ENCODE measurements at places on chromosomes 2 and 18.

- no peak for DNase-seq
These were observed 126.3 kb upstream of the OSR1 start for GRCh38 chr2:19484736-19485135.

DNA sequence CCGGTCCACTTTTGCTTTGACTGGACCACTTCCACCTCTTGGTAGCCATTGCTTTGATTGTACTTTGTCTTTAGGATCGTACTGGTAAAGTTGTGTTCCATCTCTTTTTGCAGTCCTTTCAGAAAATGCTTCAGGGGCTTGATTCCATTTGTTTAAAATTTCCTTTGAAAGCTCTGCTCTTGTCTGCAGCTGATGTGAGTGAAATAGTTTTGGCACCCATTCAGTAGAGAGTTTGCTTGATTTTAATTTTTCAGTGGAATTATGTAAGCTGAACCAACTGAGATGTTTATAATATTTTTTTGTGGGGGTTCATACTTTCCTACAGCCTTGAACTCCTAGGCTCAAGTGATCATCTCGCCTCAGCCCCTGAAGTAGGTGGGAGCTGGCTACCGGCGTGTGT is 7.6 kb upstream of the MIB1 start:
- DNase-seq = no peak

DNA sequence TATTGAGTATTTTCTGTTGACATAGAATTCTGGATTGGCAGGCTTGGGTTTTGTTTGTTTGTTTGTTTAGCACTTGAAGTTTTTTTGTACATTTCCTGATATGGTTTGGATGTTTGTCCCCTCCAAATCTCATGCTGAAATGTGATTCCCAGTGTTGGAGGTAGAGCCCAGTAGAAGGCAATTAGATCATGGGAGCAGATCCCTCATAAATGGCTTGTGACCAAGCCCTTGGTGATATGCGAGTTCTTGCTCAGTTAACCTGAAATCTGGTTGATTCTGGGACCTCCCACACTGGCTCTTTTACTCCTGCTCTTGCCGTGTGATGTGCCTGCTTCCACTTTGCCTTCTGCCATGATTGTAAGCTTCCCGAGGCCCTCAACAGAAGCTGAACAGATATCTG is 98.0 kb downstream of the PTPN4 start:
- DNase-seq = no peak

- no peak for DNase-seq
These were observed 352.0 kb downstream of the IRS1 start for GRCh38 chr2:226447338-226448300.

GRCh38 chr18:31591628-31592027 is at the start of gene TTR:
Gene TTR, plus strand, starts transcription at chr18:31591877. Its CDS starts 26 bp downstream, at chr18:31591903.
- DNase-seq = no peak

- no peak for DNase-seq
These were observed 37.6 kb upstream of the PAX3 start for GRCh38 chr2:222336442-222336841.

DNA sequence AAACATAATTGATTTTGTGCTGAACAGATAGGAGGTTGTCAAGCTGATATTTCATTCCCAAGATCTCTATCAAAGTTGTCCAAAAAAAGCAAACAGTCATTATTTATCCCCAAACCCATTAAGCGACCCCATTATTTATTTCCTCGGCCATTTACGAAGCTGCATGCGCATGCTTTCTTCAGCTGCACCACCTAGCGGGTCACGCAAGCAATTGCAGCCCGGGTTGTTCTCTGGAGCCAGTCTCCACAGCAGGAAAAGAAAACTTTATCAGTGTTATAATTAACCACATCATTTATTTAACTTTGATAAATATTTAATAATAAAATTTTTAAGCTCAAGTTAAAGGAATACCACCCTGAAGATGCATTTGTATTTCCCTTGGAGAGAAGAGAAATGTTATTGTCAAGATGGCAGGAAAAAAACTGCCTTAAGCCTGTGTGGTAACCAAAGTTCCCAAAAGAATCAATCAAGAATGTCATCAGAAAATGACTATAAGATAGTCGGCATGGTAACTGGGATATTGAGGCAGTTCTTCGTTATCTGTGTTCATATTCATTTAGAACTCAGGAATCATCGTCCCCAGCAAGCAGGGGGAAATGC is 304.7 kb downstream of the FBXO15 start:
- DNase-seq = peak; percentile 16

GRCh38 chr2:206472094-206472493 is 28.8 kb downstream of the ADAM23 start:
- no peak for DNase-seq

- no peak for DNase-seq
These were observed 352.1 kb upstream of the ZNF521 start for GRCh38 chr18:25704071-25704470.

GRCh38 chr2:113979191-113980128 is 89.6 kb downstream of the ACTR3 start:
- DNase-seq = no peak

- DNase-seq = peak; percentile 29
These were observed 143.9 kb downstream of the NCK2 start for GRCh38 chr2:105888625-105889024.

DNA sequence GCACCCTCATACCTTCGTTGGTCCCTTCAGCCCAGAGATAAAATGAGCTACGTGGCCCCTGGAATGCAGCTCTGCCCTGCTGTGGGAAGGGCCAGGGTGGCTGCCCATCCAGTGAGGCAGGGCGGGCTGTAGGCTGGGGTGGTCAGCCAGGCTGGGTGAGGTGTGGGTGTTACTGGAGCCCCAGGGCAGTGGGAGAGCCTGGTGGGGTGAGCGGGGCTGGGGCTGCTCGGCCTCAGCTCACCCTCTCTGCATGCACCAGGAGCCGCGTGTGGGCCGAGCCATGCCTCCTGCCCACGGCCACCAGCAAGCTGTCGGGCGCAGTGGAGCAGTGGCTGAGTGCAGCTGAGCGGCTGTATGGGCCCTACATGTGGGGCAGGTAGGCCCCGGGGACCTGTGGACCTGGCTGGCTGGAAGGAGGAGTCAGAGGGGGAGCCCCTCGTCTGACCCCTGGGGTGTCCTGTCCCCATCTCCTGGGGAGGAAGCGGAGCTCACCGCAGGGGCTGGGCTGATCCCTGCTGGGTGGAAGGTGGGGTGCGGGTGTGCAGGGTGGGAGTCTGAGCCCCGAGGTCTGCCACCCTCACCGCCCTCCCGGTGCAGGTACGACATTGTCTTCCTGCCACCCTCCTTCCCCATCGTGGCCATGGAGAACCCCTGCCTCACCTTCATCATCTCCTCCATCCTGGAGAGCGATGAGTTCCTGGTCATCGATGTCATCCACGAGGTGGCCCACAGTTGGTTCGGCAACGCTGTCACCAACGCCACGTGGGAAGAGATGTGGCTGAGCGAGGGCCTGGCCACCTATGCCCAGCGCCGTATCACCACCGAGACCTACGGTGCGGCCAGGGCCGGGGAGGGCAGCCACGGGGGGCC is 5.5 kb downstream of the RNPEPL1 start:
- DNase-seq = no peak

DNA sequence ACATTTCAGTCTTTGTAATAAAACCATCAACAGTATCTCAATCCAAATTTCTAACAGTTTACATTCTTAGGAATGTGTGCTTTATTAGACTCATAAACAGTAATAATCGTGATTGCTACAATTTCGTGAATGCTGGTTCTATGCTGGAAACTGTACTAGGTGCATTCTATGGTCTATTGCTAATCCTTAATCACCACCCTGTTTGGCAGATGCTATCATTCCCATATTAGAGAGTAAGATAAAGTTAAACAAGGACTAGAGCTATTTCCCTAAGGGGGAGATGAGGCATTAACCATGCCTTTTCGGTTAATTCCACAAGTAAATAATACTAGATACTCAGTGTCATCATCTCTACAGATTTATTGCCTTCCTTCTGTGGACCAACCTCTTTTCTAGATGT is 244.0 kb downstream of the PAX3 start:
- DNase-seq = no peak

GRCh38 chr2:215612786-215613185 is 176.9 kb upstream of the FN1 start:
- no peak for DNase-seq

DNA sequence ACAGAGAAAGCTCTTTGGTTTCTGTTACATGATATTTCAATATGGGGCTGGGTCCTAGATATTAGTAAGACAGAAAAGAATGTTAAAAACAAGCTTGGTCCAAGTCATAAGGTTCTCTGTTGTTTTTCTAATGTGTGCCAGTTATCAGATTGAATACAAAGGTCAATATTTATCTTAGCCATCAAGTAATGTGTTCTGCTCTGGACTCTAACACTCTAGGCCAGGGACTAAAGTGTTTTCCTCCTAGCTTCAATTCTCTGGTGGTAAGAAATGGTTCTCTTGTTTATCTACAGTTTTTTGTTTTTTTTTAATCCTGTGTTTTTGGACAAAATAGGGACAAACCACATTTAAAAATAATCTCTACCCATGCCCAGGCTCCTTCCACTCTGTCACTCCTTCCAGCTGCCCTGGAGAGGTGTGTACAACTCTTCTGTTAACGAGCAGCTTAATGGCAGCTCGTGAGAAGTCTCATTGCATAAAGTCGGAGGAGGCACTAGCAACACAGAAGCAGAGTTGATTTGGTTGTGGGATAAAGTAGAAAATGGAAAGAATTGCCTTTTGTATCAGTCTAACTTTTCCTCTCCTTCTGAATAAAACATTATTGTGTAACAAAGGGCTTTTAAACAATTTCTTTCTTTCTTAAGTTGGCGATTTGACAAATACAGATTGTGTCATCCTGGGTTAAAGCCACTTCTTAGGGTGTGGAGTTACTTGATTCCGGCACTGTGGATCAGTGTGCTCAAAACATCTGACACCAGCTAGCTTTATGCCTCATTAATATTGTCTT is 8.0 kb upstream of the SESTD1 start:
- DNase-seq = no peak

DNA sequence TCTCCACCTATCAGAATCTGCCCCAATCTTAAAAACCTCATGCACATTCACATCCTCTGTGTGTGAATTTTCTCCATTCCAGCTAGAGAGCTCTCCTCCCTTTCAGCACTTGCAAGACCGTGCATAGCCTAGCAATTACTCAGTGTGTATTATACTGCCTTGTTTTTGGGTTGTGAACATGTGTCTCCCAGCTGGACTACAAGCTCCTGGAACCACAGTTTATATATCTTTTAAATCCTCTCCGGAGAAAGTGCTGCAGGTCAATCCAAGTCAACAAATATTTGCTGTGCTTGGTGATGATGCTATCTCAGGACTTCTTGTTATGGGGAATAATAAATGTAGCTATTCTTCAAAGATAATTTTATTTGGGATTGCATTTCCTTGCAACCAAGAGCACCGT is 58.2 kb upstream of the MEX3C start:
- DNase-seq = no peak

DNA sequence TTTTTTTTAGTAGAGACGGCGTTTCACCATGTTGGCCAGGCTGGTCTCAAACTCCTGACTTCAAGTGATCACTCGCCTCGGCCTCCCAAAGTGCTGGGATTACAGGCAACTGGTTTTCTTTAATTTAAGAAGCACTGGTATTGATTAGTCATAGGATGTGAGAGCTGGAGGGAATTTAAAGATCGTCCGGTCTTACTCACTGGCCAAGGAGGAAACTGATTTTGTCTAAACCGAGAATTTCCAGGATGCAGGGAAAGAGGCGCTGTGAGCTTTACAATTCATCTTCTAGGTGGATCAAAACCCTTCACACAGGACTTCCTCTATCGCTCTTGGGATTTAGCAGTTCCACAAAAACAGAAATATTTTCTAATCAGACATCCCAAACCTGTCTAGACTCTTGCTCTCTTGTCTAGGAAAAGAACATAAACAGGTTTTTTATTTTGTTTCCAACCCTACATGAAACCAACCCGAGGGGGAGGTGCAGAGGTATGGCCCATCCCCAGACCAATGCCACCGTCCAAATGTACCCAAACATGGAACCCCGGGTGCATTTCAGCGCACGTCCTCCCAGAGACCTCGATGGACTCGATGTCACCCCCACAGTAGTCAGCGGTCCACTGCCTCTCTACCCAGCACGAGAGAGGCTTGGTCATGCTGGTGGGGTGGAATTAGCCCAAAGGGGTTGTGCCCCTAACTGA is 12.5 kb upstream of the TUBB6 start:
- no peak for DNase-seq

DNA sequence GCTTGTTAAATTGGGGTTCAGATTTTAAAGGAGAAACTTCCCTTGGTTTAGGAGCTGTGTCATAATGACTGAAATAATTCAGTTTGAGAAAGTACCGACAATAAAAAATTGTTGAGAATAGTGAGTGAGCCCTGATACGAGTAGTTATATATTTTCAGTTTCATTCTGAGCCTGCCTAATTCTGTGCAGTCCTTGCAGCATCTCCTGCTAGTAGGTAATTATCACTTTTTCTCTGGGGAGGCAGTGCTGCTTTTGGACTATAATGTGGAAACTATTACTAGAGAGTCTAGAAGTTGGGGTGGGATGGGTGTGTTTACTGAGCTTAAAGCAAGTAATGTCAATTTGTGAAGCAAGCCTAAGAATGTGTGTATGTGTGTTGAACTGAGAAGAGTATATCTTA is 21.7 kb downstream of the ZNF638 start:
- DNase-seq = no peak

DNA sequence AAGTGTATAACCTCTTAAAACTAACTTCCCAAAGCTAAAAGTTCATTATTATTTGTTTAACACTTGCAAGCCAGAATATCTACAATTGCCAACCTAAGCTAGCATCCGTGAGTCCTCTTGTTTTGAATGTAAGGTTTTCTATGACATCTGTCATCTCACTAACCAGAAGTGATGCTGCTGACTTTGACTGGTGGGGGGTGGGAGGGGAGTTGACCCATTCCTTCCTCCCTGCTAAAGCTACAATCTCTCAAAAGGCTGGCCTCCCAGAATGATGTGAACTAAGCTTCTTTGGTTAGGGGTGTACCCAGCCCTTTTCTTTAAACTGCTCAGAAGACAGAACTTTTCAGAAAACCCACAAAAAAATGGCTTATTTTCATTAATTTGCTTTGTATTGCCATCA is 280.6 kb downstream of the ZEB2 start:
- DNase-seq = no peak

GRCh38 chr2:132760971-132761370 is 91.0 kb upstream of the LYPD1 start:
- DNase-seq = no peak

DNA sequence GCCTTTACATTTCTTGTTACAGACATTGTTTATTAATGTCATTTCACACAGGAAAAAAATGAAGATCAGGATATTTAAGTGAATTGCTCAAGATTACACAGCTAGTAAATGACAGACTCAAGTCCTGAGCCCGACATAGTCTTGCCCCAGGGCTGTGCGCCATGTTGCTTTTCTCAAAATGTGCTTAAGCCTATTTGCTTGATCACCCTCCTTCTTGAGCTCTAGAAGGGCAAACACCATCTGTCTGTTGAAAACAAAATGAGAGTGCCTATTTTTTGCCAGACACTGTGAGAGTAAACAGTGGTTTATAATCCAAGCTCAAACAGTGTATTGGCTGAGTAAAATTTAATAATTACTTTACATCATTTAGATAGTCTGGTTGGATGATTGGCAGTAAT is 34.8 kb upstream of the HNMT start:
- DNase-seq = peak; percentile 86

GRCh38 chr2:228700638-228701037 is 519.2 kb upstream of the SPHKAP start:
- DNase-seq = no peak

GRCh38 chr18:36711813-36712444 is 116.9 kb downstream of the TPGS2 start:
- no peak for DNase-seq
